ENCODE measurements at places on chromosomes 1 and 21.

DNA sequence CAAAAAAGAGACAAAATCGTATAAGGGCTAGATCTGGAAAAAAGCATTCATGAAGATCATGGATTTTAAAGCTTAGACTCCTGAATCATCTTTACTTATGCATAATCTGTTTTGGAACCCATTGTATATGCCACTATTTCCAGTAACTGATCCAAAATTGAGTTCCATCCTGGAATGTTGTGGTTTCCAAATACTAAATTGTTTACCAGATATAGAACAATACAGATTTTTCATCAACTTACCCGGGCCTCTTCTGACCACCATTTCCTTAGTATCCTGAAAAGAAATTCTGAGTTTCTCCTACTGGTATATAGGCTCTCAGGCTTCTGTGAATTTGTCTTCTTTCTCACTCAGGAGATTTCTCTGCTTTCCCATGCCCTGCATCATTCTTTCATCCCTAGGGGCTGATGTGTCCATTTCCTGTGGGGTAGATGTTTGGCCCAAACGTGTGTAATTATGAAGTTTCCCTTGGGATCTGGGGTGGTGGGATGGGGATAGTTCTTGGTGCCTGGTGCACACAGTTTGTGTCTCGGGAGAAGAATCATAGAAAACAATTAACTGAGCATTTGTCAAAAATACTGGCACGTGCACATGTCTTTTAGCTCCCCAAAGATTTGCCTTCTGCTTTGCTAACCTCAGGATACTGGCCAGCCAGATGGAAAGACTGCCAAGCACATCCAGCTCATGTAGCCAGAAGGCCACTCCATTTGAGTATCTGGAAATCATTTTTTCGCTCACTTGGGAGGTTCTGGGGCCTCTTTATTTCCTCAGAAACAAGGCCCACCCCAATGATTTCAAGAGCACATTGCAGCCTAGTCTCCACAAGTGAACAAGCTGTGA lies 127.8 kb downstream of the NTMT2 start:
- DNase-seq: no peak

DNA sequence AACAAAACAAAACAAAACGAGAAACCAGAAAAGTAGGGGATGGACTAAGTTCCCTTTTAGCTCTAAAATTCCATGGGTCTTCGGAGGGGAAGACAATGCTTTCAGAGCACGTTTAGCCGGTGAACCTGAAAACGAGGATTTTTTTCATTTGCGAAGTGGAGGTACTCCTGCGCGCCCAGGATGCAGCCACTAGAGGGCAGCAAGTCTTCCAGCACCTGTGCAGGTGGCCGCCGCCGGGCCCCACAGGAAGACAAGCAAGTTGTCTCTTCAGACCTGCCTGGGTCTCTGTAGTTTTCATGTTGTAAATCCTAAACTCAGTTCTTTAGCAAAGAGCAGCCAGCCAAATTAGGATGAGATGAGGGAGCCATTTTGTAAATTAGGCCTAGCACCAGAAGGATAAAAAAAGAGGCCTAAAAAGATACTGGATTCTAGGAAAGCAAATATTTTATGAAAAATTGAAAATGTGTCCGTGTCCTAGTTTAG lies 17.7 kb upstream of the SNX27 start:
- DNase-seq: peak; percentile 89

DNA sequence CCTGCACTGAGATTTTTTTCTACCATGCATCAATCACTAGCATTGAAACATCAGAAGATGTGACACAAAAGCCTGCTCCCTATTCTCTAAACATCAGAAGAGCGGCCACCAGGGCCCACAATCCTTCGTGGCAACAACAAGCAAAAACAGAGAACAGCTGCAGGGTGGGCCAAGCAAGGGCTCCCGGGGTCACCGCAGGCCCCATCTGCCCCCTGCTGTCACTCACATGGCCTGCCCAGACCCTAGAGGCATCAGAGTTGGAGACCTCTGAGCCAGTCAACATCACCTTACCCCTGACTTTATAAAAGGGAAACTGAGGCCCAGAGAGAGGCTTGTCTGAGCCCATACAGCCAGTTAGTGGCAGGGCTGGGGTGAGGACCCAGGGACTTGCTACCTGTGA lies 1.8 kb downstream of the LAPTM5 start:
- DNase-seq: no peak

DNA sequence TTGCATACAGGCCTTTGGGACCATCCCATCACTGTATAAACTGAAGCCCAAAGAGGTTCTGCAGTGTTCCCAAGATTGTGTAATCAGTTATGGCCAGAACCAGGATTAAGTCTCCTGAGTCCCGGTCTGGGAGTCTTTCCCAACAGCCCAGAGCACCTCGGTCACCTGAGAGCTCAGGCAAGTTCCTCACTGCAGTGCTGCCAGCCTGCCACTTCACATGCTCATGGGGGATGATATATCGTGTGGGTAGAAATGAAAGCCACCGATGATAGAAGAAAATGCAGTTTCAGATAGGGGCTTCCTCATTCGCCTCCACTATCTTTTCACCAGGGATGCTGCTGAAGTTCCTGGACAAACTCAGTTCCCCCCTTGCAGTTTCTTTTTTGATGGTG lies 30.4 kb downstream of the FHAD1 start:
- no peak for DNase-seq

- DNase-seq: peak; percentile 62
Observed at GRCh38 chr1:86507935-86508582, 38.8 kb upstream of the CLCA4 start.

DNA sequence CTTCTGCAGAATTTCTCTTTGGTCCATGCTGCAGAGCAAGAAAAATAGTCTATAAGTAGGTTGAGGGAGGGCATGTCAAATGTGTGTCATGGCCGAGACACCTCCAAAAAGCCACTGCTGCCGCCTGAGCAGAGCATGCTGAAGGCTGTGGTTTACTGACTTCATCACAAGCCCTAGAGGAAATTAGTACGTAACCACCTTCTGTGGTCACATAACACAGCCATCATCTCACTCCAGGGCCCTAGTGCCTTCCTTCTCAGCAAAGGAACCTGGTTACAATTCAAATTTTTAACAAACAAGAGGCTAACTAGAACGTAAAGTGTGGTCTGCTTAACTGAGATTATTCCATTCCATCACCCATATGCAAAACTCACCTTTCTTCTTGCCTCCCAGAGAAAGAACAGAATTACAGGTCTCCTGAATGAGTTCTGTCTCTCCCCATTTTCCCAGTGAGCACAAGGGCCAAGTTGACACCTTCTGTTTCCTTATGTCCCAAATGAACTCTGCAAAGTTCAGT lies at the start of gene PTPN22:
Gene PTPN22, minus strand, starts transcription at position 116 of the 517 bp plus-strand sequence.
- DNase-seq: peak; percentile 76

GRCh38 chr1:173168941-173169340 lies 38.2 kb downstream of the TNFSF4 start:
- no peak for DNase-seq

DNA sequence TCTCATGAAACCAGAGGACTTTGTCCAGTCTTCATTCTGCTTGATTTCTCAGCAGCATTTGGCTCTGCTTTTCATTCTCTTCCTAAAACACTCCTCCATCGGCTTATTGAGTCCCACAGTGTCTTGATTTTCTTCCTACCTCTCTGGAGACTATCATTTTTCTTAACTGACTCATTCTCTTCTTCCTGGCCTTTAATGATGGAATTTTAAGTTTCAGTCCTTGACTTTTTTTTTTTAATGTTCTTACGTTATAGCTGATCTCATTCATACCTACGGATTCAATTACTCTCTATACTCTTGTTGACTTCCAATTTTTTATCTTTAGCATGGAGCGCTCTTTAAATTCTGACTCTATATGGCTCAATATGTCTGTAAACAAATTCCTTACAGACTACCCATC lies 111.1 kb downstream of the NEK7 start:
- DNase-seq: no peak

GRCh38 chr1:2247760-2248126 lies 19.6 kb downstream of the SKI start:
- DNase-seq: no peak

GRCh38 chr1:7888248-7889081 lies 35.6 kb upstream of the UTS2 start:
- no peak for DNase-seq

DNA sequence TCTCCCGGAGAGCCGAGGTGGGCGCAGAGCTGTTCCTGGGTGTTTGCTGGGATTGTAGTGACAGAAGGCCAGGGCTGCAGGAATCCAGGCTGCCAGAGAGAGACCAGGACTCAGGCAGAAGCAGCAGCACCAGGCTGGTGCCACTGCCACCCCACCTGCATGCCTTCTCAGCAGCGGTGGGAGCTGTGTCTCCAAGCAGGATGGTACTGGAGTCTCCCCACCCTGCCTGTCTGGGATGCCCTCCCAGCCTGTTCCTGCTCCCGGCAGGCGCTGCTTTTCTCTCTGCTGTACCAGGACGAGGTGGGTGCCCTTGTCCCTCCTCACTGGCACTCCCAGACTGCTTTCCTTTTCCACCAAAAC lies 4.5 kb upstream of the HES4 start:
- no peak for DNase-seq

- DNase-seq: no peak
Observed at GRCh38 chr1:22246755-22247480, 104.0 kb upstream of the WNT4 start.

GRCh38 chr21:40381111-40381510 lies 465.8 kb downstream of the DSCAM start:
- DNase-seq: no peak

DNA sequence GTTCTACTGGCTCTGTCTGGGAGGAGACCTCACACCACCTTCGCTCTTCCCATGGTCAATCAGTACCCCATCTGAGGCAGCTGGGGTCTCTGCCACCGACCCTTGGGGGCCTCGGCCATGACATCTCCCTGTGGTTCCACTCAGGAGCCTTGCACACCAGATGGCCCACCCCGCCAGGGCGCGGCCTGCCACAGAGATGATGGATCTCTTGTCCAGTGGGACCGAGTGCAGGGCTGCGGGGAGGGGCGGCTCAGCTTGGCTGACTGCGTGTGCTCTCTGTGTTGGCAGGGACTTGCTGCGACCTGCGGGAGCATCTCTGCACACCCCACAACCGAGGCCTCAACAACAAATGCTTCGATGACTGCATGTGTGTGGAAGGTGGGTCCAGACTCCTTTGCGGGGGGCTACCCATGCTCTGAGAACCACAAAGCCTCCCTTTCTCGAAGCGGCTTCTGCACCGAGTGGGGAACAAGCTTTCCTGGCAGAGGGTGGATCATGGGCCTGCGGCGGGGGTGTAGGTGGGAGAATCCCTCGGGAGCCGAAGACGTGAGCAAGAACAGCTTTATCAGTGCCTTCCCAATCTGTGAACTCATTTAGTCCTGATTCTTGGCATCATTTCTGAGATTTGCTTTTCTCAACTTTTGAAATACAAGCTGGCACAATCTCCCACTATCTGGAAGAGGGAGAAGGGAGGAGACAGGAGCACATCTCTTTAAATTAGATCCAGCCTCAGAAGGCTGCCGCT lies 20.9 kb upstream of the AGTRAP start:
- DNase-seq: no peak

DNA sequence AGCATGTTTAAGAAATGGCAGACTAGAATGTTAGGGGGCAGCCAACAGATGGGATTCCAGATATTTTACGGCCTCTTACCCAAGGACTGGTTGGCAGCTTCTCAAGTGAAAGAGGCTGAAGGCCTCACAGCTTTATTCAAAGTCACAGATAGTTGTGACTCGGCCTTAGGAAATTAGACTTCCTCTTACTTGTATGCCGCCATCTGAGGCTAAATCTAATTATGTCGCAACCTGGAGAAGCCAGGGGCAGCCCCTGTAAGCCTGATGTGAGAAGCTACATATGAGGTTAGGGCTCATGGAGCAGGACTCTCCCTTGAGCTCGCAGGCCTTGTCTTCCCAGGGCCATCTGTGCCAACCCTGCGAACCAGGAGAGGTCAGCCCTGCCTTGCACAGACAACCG lies 352.5 kb downstream of the HHAT start:
- DNase-seq: no peak

- no peak for DNase-seq
Observed at GRCh38 chr1:240058049-240058448, 33.6 kb upstream of the FMN2 start.

Measured in Karpas-422 (cell line).